GM04504 (cell line): ENCODE measurements at places on chromosomes 3 and 15.

DNA sequence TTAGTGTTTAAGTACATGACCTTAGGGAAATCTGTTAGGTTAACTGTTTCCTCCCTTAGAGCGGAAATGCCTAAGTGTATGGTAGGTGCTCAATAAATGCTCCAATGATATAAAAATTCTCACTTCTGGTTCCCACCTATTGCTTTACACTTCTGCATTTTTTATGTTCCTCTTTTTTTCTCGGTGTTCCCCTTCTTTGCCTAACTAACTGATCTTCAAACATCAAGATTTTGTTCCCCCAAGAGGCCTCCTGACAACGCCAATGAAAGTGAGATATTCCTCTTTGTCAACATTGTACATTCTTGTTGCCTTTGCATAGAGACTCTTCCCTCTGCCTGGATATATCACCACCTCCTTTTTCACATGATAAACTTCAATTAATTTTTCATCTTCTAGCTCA lies 17.4 kb downstream of the SLC35A5 start:
- no peak for DNase-seq

DNA sequence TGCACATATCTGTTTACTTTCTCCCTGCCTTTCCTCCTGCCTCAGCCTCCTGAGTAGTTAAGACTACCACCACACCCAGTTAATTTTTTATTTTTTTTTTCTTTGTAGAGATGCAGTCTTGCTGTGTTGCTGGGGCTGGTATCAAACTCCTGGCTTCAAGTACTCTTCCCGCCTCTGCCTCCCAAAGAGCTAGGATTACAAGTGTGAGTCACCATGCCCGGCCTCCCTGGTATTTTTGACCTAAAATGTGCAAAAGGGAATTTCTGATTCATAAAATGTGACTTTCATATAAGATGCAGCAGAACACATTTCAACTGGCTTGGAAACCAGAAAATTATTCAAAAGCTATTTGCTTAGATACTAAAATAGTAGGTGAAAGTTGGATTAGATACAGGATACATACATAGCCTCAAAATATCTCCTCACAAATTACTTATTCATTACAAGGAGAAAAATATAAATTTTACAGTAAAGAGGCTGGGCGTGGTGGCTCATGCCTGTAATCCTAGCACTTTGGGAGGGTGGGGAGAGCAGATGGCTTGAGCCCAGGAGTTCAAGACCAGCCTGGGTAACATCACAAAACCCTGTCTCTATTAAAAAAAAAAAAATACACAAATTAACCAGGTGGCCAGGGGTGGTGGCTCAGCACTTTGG lies 32.0 kb downstream of the MAP4 start:
- peak; percentile 55 for DNase-seq

DNA sequence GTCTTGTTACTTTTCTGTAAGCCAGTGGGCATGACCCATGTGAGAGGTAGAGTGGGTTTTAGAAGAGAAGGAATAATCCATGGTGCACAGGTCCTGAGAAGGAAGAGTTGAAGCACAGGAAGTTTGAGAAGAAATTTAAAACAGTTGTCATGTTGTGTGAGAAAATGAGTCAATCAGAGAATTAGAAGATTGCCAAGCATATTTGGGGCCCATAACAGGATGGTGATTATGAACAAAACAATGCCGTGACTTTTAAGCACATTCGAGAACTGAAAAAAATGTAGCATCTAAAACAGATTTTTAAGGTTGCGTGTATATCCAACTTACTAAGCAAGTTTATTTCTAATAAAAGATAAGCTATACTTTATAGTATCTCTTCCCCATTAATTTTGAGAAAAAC lies 198.7 kb downstream of the RORA start:
- peak; percentile 63 for DNase-seq

- DNase-seq = peak; percentile 16
Measured at GRCh38 chr3:52456169-52456799, 880 bp downstream of the NISCH start.

- peak; percentile 3 for DNase-seq
Measured at GRCh38 chr3:119762876-119763275, 19.0 kb upstream of the NR1I2 start.

GRCh38 chr3:14144423-14145075 lies 19.7 kb downstream of the TMEM43 start:
- peak; percentile 98 for DNase-seq

DNA sequence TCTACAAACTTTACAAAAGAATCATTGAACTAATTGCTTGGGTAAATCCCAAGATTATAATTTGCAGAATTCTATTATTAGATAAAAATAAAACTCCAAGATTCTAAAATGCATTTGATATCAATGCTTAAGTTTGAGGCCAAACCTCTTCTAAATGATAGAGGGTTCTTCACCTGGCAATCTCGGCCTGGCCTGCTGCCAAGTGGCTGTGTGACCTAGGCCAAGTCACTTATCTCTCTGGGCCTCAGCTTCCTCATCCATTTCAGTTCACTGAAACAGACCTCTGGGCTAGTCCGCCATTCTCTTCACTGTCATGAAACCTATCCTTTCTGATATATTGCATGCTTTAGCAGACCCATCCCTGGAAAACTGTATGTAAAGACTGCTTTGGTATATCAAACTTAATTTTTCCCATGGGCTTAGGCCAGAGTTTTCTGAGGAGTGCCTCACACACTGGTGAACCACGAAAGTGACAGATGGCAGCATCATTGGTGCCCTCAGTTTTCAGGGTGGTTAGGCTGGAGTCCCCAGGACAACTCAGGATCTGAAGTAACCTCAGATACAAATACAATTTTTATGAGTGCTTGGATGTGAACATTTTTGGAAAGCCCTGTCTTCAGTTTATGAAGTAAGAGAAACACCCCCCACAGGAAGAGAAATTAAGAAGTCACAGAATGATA lies 21.8 kb downstream of the NUDT16 start:
- DNase-seq = no peak

GRCh38 chr3:21484828-21485144 lies 266.2 kb downstream of the ZNF385D start:
- DNase-seq = no peak

DNA sequence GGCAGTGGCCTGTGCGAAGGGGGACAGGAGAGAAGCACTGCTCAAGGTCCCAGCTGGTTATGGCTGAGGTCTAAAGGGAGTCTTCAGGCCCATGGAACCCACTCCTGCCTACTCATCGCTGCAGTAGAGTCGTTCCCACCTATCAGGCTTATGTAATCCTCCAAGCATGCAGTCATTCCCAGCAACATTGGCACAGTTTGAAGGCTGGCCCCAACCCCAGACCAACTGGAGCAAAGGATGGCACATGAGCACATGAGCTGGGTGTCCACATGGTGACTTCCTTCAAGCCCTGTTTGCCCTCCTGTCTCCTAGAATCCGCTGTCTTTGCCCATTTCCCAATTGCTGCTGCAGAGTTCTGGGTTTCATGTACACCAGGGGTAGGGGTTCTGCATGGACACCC lies 60.5 kb upstream of the FGD5 start:
- no peak for DNase-seq

GRCh38 chr3:33858131-33858530 lies 59.7 kb downstream of the PDCD6IP start:
- DNase-seq = peak; percentile 18

- DNase-seq = no peak
Measured at GRCh38 chr3:25385807-25386460, 42.1 kb upstream of the RARB start.

DNA sequence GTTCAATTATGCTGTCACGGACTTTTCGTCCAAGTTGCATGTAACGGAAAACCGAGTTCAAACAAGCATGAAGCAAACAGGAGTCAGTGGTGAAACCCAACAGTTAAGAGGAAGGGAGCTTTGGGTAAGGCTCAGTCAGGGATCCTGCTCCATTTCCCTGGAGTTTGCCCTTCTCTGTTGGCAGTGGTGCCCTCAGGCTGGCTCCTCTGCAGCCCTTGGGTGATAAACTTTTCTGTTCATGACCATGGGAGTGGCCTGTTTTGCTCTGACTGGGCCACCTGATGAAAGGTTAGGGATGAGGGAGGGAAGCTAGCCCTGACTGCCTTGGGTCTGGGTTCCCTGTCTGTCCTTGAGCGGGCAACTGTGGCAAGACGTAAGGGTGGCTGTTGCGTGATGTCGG lies 16.1 kb downstream of the CHAC1 start:
- no peak for DNase-seq

GRCh38 chr3:45168451-45168850 lies 22.3 kb upstream of the CDCP1 start:
- no peak for DNase-seq

DNA sequence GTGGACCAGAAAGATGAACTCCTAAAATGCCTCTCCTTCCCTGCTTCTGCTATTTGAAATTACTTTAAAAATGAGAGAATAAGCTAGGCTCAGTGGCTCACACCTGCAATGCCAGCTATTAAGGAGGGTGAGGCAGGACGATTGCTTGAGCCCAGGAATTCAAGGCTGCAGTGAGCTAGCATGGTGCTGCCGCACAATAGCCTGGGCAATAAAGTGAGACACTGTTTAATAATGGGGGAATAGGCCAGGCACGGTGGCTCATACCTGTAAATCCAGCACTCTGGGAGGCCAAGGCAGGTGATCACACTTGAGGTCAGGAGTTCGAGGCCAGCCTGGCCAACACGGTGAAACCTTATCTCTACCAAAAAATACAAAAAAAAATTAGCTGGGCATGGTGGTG lies 271.1 kb downstream of the FOXP1 start:
- no peak for DNase-seq

DNA sequence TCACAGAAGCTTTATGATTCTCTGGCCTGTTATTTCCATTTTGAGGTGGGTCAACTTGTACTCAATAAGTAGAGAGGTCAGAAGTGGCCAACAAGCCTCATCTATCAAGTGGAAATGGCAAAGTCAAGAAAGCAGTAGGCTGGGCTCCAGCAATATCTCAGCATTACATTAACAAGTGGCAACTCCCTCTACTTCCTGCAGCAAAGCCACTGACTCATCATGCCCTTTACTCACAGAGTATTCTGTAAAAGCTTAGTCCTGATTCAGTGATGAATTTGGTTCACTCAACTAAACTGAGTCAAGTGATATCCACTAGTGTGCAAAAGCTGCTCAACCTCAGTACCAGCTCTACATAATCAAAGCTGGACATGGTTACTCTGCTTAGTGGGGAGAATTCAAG lies 954.6 kb downstream of the EPHA3 start:
- DNase-seq = no peak

DNA sequence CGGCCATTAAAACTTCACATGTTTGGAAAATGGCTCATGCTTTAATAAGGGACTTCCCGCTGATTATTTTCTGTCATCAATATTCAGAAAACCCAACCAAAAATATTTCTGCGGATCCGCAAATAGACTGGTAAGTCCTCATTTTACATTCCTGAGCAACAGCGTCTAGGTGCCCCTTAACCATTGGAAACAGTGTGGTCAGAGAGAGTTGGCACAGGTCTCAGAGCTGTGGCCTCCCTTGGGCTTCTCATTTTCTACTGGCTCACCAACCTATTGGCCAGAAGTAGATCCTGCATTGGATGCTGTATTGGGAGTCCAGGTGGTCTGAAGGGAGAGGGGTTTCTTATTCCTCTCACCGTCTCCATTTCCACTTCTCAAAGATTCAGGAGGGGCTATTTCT lies 348.1 kb upstream of the DCBLD2 start:
- DNase-seq = no peak

GRCh38 chr15:66151809-66152208 lies 101.7 kb downstream of the MEGF11 start:
- no peak for DNase-seq

GRCh38 chr15:78322243-78322642 lies 17.9 kb upstream of the CRABP1 start:
- DNase-seq = peak; percentile 65

DNA sequence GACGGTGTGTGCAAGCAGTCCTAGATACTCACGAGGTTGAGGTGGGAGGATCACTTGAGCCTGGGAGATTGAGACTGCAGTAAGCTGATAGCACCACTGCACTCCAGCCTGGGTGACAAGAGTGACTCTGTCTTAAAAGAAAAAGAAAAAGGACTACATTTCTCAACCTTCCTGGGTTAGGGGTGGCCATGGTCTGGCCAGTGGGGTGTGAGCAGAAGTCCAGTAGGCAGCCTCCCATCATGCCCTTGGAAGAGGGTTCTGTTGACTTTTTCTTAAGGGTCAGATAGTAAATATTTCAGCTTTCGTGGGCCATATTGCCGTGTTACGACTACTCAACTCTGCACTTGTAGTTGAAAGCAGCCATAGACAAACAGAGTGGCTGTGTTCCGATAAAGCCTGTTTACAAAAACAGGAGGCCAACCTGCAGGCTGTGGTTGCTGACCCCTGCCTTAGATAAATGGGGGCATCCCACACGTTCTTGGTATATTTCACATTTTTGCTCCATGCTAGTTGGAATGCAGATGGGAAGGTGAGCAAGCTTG lies 31.0 kb upstream of the PDE8A start:
- DNase-seq = no peak

DNA sequence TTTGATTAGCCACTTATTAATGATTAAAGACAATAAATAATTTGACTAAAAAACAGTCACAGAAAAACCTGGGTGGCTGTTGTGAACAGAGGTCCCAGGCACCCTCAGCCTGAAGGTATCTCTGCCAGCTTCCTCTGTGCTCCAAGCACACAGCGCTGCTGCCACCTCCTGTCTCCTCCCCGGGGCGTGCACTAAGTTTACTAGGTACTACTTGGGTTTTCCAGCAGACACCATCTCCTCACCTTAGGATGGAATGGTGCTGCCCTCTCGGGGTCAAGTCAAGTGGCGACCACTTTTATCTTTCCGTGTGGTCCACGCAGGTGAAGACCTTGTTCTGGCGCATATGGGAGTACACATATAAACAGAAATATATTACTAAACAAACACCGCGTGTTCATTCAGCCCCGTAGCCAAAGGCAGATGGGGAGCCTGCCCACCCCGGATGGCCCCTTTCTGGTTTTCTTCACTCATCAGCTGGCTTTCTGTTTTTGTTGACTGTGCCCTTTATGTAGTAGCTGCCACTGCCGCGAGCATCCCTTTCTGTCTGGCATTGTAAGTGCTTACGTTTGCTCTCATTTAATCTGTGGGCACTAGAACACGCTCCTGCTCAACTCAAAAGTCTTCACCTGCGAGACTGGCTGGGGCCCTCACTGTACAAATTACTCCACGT lies 128.0 kb downstream of the LRIG1 start:
- DNase-seq = no peak

- DNase-seq = no peak
Measured at GRCh38 chr15:35444557-35445204, 101.3 kb downstream of the DPH6 start.

- no peak for DNase-seq
Measured at GRCh38 chr15:81224232-81224631, 27.6 kb downstream of the IL16 start.

GRCh38 chr15:98958918-98959639 lies 48.5 kb downstream of the PGPEP1L start:
- DNase-seq = no peak

- no peak for DNase-seq
Measured at GRCh38 chr15:87645723-87646122, 610.8 kb downstream of the NTRK3 start.

DNA sequence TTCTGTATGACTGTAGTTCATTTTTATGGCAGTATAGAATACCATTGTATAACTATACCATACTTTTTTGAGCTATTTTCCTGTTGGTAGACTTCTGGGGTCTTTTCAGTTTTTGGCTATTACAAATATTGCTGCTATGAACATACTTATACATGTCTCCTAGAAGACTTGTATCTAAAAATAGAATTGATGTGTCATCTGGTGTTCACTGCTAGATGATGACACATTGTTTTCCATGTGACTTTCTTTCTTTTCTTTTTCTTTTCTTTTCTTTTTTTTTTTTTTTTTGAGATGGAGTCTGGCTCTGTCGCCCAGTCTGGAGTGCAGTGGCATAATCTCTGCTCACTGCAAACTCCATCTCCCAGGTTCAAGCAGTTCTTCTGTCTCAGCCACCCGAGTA lies 69.8 kb downstream of the SH3GL3 start:
- no peak for DNase-seq

GRCh38 chr3:49120096-49120437 lies 556 bp downstream of the USP19 start:
- no peak for DNase-seq
